ENCODE measurements at places on chromosomes 7 and 10. TPM values are rescaled to one million over a fixed set of nuclear protein-coding genes. Genes with fewer than 3 reads are reported as not detected.

- H3K36me3 ChIP-seq = no peaks in the 10 kb centered on the region
- no peak overlapping the region for H3K27ac ChIP-seq
- H3K27me3 ChIP-seq = no peaks in the 10 kb centered on the region
- no peak overlapping the region for H3K4me3 ChIP-seq
- peak; percentile 90 for DNase-seq
These were observed 6.5 kb upstream of the SDK1 start for GRCh38 chr7:3294432-3295100.

DNA sequence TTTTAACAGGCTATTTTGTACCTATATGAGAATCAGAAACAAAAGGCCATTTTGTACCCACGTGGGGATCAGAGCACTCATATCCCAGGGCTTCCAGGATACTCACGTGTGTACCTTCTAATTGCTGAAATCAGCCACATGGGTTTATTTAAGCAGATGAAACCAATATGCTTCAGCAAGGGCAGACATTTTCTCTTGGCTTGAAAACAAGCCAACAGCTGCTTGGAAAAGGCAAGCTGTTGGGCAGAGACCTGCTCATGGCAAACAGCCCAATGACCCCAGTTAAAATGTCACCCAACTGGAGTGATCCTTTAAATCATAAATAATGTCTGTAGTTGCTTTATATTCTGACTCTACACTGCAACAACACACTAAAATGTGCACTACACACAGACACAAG is 26.5 kb upstream of the TOMM7 start:
- no peaks in the 10 kb centered on the region for H3K27me3 ChIP-seq
- no peaks in the 10 kb centered on the region for H3K4me1 ChIP-seq
- H3K27ac ChIP-seq = no peak overlapping the region

Gene ERVW-1
- not detected for polyA plus RNA-seq

Gene TWIST1
- polyA plus RNA-seq = 0.36 TPM

GRCh38 chr7:100077205-100077604 is 4.3 kb downstream of the ZNF3 start:
- DNase-seq = peak; percentile 78
- H3K4me3 ChIP-seq = no peak overlapping the region
- H3K36me3 ChIP-seq = peaks cover 35% of the 10 kb centered on the region

GRCh38 chr7:107594961-107595737 is 15.1 kb downstream of the BCAP29 start:
- H3K36me3 ChIP-seq = peaks cover 2% of the 10 kb centered on the region
- no peaks in the 10 kb centered on the region for H3K4me1 ChIP-seq
- DNase-seq = no peak
- H3K4me3 ChIP-seq = no peak overlapping the region
